IPS DF 19.7 (cell line): ENCODE measurements at places on chromosomes 13 and 19.

GRCh38 chr19:46745521-46746280, at the start of gene FKRP:
Gene FKRP (plus strand): TSS chr19:46746057. CDS start chr19:46755451, 9,394 bp downstream.
- no peak for DNase-seq

- no peak for DNase-seq
These were observed 182.6 kb upstream of the IRS2 start for GRCh38 chr13:109968876-109969577.

GRCh38 chr19:30686826-30687566, 314.8 kb downstream of the ZNF536 start:
- DNase-seq: no peak

GRCh38 chr13:61778531-61778930, 362.9 kb upstream of the PCDH20 start:
- no peak for DNase-seq
